ENCODE measurements at places on chromosomes 1 and 21.

DNA sequence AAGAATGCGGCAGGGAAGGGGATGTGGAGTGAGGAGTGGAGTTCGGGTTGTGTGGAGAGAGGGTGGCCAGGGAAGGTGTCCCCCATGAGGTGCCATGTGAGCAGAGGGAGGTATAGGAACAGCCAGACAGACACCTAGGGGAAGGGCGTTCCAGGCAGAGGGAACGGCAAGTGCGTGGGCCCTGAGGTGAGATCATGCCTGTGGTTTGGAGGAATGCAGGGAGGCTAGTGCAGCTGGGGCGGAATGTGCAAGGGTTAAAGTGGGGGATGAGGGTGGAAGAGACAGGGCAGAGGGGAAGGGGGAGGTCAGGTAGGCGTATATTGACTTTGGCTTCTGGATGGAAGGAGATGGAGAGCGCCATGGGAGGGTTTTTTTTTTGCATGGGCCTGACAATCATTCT is 31.6 kb upstream of the PADI6 start:
- DNase-seq: no peak

DNA sequence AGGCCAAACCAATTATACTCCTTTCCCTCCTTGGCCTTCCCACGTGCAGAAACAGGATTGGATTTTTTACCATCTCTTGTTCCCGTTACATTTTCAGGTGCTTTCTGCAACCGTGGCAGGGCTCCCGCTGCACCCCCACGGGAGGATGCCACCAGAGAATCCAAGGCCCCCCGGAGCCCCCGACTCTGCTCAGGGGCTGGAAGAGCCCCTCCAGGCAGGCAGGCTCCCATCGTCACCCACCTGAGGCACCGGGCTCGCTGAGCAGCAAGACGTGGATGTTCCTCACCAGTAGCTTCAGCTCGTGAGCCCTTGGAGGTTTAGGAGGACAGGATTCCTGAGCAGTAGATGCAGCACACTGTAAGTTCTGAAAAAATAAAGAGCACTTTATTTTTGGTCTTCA is 35.2 kb upstream of the PRDM15 start:
- DNase-seq: no peak

DNA sequence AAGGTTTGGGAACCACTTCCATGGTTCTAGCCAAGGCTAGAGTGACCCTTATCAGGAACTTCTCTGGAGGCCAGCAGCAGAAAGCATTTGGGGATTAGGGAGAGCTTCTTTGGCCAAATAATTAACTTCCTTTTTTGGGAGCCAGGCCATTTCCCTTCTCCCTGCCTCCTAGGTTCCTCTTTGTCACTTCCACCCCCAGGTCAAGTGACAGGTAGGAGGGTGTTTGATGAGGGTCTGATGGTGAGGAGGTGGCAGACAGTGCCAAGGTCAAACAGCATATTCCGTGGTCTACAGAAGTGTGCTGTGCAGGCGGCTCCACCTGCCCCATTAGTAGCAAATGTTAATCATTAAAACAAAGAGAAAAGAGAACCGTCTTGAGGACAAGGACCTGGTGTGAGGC is 1.9 kb upstream of the KCNA10 start:
- DNase-seq: no peak

DNA sequence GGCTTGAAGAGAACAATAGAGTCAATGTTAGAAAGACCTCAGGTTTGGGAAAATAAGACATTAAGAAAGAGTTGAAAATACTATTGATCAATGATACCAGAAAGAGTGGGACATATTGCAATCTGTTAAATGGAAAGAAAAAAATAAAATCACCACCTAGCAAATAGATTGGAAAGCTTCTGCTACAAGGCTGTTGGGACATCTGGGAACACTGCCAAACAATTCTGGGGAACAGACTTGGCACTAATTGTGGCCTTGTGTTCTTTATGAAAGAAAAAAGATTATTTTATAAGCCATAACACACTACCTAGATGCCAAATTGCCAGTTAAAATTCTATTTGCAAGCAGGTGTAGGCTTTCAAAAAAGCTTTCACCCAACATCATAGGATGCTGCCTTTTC is 137.8 kb downstream of the TSEN15 start:
- no peak for DNase-seq

DNA sequence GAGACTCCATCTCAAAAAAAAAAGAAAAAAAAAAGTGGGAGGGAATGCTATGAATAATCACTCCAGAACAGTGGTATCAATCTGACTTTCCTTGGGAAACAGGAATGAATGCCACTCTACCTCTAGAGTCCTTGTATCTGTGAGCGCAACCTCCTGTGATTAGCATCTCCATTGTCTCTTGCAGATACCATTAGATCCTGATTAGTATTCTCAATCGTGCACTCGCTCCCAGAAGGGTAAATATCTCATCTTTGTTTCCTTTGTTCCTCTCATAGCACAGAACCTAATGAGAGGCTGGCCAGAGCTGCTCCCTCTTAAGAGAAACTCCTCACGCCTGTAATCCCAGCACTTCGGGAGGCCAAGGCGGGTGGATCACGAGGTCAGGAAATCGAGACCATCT is 184.4 kb upstream of the KCNK2 start:
- DNase-seq: no peak

- DNase-seq: no peak
Measured at GRCh38 chr1:220151454-220151853, 57.5 kb downstream of the IARS2 start.

DNA sequence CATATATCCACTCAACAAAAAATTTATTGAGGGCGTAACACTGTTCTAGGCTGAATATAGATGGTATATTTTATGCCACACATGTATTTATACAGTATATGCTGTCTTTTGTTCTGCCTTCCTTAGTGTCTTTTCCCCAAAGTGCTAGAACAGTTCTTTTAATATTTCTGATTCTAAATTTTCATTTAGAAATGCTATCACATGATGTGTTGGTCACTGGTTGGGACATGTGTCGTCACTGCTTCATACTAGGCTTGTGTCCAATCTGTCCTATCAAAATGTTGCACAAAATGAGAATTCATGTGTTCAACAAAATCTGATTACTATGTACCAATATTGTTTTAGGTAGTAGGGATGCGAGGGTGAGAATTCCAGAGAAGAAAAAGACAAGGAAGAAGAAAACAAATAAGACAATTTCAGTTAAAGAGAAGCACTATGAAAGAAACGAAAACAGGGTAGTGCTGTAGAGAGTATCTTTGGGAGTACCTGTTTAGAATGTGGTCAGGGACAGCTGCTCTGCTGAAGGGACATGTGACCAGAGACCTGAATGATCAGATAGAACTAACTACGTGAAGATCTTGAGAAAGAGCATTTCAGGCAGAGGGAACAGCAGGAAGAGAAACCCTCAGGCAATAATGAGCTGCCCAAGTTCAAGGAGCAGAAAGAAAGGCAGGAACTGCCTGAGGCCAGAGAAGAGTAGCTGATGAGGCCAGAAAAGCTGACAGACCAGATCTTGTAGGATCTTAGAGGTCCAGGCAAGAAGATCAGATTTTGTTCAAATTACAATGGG is 1.3 kb downstream of the KMO start:
- DNase-seq: no peak

DNA sequence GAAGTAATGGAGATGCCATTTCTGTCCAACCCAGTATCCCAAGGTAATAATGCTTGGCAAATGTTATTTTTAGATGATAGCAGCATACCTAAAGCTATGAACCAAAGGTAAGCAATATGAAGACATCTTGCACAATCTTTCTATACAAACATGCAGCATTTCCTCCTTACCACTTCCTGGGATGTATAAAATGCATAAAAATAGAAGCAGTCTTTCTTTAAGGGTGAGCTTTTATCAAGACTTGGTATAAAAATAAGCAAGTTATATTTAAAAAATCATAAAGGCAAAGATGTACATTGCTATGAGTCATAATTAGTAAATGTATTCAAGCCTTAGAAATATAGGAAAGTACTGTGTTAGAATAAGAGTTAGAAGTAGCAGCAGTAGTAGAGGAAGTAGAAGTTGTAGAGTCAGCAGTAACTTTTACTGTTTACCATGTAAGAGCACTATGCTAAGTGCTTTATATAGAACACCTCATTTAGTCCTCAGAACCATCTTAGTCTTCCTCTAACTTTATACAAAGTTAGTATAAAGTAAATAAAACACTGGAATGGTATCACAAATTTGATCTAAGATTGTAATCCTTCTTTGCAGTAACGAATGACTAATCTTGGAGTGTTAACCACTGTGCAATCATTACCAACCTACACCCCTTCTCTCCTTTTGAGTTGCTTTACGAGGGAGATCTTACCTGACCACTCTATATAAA is 371.3 kb downstream of the VAV3 start:
- no peak for DNase-seq
